T-helper 2 cell (primary cell): ENCODE measurements at places on chromosomes 6 and 20.

DNA sequence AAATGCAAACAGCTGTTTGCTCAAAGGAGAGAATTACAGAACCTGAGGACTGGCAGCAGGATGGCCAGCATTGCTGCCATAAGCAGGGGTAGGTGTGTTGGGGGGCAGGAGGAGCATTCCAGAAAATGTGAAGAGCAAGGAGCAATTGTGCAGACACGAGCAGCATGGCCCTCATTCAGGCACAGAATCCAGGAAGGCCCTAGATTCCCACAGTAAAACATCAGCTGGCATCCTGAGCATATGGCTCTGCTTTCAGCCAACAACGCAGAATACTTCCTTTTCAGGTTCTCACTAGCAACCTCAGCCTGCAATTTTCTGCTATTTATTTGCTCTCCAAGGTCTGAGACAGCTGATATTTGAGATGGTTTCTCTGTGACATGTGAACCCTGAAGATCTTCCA is 243.4 kb upstream of the POU3F2 start:
- no peak for DNase-seq

- no peak for DNase-seq
Measured at GRCh38 chr6:103819509-103819908, 1040.2 kb downstream of the HACE1 start.

DNA sequence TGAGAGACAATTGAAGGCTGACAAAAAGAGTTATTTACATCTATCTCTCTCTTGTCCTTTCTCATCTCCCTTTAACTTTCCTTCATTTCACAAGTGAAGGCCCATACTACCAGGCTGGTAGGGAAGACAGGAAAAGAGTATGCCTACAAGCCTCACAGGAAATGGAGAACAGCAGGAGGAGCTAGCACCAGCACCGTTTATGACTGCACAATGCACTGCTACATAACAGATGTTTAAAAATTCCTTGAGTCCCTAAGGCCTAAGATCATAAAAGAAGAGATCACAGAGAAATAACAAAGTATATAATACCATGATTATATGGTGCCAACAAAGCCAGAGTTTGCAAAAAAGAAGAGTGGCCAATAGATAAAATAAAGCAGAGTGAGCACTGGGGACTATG is 194.8 kb downstream of the UNC5CL start:
- no peak for DNase-seq

DNA sequence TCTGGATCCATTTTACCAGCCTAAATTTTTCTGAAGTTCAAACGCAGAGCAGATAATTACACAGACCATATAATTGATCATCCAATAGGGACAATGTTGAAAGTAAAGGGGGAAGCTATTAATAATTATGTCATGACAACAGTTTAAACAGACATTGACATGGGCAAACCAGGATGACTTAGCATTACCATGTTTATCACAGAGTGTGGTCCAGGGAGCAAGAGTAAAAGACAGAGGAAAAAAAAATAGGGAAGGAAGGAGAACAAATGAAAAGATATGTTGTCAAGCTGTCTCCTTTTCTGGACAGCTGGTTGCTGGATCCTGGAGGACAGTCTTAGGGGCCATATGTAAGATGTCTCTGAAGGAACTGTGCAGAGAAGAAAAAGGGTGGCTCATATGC is 69.4 kb upstream of the FBXL4 start:
- no peak for DNase-seq

DNA sequence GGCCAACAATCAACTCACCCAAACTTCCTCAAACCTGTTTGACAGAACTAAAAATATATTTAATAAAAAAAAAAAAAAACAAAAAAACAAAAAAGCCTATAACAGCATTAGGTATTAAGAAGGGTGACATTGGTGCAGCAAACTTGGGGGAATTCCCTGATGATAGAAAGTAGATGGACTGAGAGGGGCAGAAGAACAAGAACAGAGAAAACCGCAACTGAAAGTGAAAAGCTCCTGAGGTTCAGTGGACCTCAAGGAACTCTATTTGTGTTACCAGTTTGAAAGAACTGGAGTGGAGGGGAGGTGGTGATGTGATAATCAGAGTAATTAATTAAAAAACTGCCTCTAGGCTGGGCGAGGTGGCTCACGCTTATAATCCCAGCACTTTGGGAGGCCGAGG is 53.8 kb downstream of the MACROD2 start:
- DNase-seq, result no peak

DNA sequence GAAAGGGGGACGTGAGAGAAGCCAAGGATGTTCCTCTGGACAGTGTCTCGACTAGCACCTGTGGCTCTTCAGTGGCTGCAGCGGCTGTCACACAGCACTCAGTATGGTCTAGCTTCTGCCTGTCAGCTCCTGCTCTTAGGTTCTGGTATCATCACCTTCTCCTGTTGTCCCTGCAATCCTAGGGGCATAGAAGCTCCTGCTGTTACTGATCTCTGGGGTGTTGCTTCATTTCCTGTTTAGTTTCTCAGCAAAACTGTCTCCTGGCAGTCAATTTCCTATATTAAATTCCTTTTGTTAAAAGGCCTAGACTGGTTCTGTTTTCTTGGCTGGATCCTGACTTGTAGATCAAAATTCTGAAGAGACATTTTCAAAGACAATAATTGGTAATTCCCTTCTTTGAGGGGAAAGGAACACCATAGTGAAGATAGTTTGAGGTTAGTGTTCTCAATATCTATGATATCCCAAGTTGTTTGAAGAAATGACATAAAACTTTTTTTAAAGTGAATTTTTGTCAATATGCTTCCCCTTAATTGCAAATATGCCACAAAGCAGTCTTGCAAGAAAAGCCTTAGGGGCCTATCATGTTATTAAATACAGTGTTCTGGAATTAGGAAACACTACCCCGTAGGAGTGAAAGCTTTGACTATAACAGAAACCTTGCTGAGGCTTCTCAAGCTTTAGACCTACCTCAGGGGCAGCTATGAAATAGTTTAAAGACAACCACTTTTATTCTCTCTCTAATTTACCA is 148.5 kb downstream of the KIF6 start:
- DNase-seq, result no peak

DNA sequence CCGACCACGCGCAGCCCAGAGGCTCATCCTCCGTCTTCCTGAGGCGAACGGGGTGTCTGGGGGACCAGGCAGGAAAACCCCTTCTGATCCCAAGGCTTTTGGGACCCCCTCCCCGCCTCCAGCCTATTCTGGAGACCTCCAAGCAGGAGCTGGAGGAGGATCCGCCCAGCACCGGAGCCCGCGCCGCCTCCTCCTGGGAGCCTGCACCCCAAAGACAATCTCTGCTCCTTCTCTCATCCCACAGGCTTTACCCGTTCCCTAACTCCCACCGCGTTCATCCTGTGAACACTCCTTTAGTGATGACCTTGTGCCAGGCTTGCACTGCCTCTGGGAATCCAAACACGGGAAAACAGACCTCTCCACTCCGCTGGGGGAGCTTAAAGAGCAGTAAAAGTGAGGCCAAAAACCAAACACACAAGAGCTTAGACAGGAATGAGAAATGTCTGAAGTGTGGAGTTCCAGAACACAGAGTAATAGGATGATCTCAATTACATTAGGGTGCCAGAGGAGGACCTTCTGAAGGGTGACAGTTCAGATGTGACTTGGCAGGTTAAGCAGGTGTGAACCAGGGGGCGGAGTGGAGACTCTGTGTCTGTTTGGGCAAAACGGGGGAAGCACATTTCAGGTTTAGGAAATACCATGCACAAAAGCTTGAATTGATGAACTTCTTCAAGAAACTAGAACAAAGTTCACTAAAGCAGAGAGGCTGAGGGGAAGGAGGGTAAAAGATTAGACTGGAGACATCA is 7.6 kb downstream of the HLA-DRB5 start:
- DNase-seq, result no peak

DNA sequence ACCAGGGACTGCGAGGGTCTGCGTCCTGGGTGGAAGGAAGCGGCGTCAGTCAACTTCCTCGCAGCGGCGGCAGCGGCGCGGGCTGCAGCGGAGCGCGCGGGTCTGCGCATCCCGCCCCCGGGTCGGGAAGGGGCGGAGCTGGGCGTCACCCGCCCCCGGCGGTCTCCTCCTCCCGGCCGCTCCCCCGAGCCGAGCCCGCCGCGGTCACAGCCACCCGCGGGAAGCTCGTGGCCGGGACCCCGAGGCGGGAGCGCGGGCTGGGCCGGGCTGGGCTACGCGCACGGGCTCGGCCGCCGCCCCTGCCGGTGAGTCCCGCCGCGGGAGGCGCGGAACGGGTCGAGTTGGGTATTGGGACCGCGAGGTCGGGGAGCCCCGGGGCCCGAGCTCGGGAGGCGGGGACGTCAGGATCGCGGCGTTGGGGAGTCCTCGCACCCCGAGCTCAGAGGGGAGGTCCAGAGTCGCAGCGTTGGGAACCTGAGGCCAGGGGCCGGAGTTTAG is at the start of gene PAQR8:
Gene PAQR8, plus strand, starts transcription at position 207 of the 498 bp plus-strand sequence. CDS start 41,063 bp downstream, outside the sequence.
- peak; percentile 76 for DNase-seq

GRCh38 chr20:39716796-39717341 is 754.7 kb downstream of the DHX35 start:
- no peak for DNase-seq

GRCh38 chr6:139173822-139174221 is 38.9 kb downstream of the HECA start:
- DNase-seq, result no peak

- no peak for DNase-seq
Measured at GRCh38 chr6:136921381-136921935, 643 bp upstream of the SLC35D3 start.

DNA sequence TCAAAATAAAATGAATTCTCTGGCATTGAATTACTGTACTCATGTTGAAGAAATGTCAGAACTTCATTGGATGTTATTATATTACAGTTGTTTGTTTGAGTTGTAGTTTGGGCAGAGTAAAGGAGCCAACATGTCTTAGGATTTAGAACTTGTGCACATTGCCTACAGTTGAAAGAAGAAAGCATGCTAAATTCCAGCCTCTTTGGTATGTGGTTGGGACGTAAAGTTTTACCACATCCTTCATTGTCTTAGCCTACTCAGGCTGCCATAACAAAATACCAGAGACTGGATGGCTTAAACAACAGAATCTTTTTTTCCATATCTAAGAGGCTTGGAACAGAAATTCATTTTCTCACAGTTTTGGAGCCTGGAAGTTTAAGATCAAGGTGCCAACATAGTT is 42.4 kb downstream of the HFE start:
- DNase-seq, result no peak

DNA sequence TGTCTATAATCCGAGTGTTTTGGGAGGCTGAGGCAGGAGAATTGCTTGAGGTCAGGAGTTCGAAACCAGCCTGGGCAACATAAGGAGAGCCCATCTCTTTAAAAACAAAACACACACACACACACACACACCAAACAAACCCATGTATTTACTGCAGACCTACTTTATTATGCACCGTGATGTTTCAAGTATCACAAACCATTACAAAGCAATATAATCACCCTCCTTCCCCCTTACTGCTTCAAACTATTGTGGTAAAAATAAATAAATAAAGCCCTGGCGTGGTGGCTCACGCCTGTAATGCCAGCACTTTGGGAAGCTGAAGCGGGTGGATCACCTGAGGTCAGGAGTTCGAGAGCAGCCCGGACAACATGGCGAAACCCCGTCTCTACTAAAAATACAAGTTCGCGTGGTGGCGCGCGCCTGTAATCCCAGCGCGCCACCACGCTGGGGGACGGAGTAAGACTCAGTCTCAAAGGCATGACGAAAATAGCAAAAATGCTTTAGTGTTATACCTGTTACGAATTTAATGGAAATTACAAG is 1.5 kb downstream of the TBCC start:
- DNase-seq, result no peak

- DNase-seq, result no peak
Measured at GRCh38 chr6:39196673-39197091, 32.6 kb downstream of the KCNK5 start.

DNA sequence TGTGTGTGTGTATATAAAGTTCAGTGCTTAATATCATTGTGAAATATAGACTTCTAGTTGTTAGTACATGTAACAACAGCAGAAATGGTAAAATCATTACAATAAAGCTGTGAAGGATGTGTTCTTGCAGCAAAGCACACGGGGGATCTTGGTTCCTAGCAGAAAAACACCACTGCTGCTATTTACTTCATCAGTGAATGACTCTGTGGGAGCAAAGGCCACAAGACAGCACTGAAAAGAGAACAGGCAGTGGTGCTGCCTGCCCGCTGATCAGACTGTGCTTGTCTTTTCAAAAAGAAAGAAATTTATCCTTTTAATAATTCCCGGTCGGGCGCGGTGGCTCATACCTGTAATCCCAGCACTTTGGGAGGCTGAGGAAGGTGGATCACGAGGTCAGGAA is 689.9 kb upstream of the CITED2 start:
- DNase-seq, result no peak

DNA sequence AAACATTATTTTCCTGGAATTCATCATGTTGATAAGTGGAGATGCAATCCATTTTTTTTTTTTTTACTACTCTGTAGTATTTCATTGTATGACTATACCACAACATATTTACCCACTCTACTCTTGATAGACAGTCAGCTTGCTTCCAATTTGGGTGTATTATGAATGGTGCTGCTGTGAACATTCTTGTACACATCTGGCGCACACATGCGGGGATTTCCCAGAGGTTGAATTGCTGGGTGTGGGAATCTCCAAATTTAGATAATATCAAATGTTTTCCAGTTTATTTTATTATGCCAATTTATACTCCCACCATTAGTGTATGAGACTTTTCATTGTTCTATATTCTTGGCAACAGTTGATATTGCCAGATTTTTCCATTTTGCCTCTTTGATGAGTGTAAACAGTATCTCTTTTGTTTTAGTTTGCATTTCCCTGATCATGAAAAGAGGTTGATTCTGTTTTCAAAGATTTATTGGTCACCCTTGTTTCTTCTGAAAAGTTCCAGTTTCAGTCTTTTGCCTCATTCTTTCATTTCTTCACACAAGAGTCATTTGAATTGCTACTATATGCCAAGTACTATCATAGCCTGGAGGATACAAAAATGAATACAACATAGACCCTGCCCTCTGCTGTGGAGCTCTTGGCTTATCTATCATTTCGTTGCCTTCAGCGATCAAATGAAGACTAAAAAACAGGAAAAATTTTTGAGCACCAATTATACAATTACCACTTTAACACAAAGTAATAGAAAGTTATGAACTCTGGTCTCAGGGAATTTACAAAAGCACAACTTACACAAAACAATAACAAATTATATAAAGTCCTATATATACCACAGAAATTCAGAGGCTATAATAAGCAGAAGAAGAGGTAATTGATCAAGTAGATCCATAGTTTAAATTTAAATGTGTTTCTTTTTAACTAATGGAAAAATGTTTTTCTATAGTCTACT is 17.1 kb upstream of the NCOA7 start:
- no peak for DNase-seq
